Right renal pelvis (tissue), 4 donors: ENCODE measurements at places on chromosomes 5 and 9.

- no peak for DNase-seq
Measured at GRCh38 chr9:98207606-98208005, 15.2 kb upstream of the CORO2A start.

- no peak for DNase-seq
Measured at GRCh38 chr9:133725886-133726285, 12.3 kb downstream of the SARDH start.

DNA sequence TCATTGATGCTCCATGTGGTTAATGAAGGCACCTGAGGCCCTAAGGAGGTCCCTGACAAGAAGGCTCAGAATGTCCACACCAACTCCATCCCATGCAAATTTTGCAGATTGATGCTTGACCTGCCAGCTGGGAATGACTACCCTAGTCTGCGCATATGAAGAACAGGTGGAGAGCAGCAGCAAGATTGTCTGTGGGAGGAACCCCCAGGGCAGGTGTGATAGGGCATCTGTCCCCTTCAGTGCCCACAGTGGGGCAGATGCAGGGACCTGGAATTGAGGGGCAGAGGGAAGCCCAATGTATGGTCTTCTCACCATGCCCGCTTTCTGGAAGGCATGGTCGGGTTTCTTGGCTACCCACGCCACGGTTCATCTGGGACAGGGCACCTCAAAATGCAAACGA, 79.6 kb downstream of the MACROH2A1 start:
- no peak for DNase-seq

DNA sequence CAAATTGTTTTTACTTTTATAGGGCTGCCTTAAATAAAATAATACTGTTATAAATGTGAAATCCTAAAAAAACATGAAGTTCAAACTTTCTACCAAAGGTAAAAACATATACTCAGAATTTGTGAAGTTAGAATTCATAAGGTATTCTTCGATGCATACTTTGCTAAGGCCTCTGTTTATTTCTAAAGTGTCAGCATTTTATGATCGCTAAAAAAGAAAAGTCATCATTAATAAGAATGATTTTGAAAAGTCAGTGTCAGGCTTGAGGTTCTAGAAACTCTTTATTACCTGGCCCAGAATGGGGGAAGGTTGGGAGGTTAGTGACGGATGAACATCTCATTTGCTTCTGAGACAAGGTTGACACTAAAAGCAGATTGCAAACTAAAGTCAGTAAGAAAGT, 26.2 kb upstream of the NADK2 start:
- DNase-seq = no peak

GRCh38 chr9:113359385-113359784, 10.0 kb downstream of the BSPRY start:
- DNase-seq = no peak

GRCh38 chr5:109907731-109908130, 218.0 kb downstream of the MAN2A1 start:
- DNase-seq = no peak

DNA sequence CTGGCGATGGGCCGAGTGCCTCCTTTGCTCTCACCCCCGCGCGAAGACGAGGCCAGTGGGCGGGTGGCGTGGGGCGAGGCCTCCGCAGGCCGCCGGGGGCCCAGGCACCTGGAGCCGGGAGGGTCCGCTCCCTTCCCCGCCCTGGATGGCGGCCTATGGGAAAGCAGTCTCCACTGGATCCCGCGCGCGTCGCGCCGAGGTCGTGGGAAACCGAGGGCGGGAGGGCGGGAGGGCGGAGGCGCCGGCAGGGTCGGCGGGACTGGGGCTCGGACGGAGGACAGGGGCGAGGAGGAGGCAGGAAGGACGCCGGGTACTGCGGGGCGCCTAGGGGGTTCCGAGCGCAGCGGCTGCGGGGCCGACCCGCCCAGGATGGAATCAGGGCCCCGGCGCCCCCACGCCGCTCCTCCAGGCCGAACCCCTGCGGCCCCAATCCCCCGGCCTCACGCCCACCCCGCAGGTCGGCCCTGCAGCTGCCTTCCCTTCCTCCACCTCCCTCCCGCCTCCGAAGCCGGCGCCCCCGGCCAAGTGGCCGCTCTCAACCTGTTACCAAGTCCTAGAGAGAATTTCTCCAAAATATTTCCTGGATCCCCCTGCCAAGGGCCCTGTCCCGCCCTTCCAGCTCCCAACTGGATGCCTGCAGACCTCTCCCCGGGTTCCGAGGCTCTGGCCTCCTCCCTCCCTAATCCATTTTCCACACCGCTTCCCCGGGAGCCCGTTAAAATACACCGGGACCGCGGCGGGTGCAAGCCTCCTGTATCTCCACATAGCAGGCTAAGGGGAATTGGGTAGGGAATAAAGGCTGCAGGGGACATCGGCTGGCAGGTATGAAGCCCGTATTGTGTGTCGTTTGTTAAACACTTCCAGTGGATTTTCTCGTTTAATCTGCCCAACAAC, 146.3 kb downstream of the ERCC6L2 start:
- DNase-seq = no peak
